ENCODE measurements at places on chromosomes 3 and 15.

DNA sequence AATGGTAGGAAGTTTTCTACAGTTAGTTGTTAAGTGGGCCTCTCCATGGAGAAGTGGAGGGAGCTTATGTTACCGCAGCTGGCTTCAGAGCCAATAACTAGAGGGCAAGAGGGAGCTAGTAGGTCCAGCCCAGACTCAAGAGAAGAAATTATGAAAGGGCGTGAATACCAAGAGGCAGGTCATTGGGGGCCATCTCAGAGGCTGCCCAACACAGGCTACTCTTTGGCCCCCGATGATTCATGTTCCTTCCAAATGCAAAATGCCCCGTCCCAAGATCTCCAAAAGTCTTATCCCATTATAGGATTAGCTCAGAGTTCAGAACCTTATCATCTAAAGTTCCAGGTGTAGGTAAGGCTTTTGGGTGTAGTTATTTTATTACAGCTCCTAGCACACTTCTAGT is 94.5 kb downstream of the FNDC3B start:
- no peak for DNase-seq

DNA sequence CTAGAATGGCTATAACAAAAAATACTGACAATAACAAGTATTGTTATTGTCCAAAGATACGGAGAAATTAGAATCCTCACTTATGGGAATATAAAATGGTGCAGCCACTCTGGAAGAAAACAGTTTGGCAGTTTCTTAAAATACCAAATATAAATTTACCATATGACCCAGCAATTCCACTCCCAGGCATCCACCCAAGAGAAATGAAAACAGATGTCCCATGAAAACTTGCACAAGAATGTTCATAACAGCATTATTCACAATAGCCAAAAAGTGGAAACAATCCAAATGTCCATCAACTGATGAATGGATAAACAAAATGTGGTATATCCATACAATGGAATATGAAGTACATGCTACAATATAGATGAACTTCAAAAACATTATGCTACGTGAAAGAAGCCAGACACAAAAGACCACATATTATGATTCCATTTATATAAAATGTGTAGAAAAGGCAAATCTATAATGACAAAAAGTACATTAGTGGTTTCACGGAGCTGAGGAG is 9.4 kb downstream of the AAGAB start:
- DNase-seq = no peak

- DNase-seq = no peak
Observed at GRCh38 chr3:124974691-124975090, 40.1 kb upstream of the MUC13 start.

DNA sequence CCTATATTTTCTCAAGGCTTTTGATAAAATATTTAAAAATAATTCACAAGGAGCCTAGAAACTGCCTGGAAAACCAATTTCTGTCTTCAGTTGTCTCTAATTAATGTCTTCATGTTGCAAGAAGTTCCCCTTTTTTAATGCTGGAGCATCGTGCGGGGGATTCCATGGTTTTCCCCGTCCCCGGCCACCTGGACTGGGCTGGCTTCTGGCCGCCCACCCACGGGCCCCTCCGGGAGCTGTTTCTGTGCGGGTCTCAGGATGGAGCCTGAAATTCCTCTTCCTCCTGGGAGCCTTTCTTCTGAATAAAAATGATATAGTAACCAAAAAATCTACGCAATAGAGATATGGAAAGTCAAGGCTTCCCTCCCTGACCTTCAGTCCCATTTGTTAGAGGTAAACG is 8.1 kb upstream of the LRRK1 start:
- no peak for DNase-seq

- no peak for DNase-seq
Observed at GRCh38 chr3:18086078-18086477, 339.1 kb downstream of the SATB1 start.

DNA sequence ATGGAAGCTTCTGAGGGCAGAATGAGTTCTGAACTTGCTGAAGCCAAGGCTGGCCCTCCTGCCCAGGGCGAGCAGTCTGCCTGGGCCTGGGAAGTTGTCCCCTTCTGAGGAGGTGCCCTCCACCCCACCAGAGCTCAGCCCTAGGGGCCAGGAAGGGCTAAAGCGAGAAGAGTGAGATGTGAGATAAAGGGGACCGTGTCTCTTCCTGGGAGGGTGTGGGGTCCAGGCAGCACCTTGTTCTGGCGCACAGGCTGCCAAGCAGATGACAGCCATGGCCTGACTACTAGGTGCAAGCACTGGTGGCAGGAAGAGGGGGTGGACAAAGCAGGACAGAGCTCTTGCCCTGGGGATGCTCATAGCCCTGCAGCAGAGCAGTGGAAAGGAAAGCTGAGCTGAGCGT is 3.7 kb downstream of the PAK6 start:
- no peak for DNase-seq

DNA sequence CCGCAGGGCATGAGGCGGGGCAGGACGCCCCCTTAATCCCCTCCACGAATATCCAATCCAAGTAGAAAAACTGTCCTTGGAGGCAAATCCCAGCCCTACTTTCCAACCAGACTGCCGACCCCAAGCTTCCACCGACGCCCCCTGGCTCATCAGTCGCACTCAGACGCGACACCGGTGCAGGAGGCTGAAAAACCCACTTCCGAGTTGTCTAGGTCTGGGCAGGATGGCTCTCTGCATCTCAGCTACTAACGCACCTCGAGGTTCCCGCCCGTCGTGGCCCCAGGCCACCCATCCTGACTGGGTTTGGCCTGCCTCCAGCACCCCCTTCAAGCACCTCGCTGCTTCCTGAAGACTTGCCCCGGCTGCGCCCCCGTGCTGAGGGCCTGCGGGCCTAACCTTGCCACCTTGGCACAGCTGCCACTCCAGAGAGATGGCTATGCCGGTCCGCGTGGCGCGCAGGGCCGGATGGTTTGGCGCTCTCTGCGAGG is 15.5 kb downstream of the RGMA start:
- DNase-seq = no peak

- no peak for DNase-seq
Observed at GRCh38 chr3:37773911-37774310, 87.8 kb upstream of the CTDSPL start.

DNA sequence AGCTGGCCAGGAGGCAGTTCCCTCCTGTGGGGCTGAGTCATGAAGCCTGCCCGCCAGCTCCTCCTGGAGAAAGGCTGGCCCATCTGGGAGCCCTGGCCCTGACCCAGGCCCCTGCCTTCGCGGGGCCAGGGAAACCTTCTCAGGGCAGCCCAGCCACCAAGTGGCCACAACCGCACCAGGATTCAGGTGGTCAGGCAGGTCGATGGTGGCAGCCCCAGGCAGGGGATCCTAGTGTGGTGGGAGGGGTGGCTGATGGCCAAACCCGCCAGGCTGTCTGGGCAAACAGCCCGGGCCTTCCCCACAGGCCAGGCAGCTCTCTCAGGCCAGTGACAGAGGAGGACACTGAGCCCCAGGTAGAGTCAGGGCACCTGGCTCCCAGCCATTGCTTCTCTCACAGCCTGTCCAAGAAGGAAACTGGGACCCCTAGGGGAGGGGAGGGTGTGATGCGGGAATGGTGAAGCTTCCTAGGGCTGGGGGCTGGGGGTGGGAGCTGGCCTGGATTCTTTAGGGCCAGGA is 1.2 kb downstream of the TWF2 start:
- peak; percentile 73 for DNase-seq

DNA sequence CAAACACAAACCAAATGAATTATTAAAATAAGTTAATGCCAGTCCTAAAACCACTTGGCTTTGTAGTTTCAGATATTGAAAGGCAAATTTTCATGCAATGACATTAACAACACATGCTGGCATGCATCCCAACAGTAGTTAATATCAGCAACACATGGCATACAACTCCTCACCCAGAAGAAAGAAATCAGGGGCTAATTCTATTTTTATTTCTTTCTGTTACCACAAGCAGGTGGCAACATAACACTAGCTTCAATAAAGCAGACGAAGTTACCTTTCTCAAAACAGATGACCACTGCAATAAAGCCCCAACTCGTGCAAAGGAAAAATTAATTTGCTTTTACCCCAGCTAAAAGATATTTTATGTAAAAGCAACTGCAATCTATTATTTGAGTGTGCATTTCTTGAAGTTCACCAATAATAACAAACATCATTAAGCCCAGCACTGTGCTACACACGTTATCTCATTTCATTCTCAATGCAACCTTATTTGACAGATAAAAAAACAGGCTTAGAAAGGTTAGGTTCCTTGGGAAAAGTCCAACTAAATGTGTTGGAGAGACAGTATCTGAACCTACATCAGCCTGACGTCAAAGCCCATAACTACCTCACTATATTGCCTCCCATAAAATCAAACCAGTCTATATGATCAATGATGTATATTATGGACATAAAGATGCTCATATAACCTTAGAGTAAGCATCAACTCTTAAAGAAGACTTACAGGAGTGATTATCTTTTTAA is 2.8 kb downstream of the TOP2B start:
- peak; percentile 23 for DNase-seq

DNA sequence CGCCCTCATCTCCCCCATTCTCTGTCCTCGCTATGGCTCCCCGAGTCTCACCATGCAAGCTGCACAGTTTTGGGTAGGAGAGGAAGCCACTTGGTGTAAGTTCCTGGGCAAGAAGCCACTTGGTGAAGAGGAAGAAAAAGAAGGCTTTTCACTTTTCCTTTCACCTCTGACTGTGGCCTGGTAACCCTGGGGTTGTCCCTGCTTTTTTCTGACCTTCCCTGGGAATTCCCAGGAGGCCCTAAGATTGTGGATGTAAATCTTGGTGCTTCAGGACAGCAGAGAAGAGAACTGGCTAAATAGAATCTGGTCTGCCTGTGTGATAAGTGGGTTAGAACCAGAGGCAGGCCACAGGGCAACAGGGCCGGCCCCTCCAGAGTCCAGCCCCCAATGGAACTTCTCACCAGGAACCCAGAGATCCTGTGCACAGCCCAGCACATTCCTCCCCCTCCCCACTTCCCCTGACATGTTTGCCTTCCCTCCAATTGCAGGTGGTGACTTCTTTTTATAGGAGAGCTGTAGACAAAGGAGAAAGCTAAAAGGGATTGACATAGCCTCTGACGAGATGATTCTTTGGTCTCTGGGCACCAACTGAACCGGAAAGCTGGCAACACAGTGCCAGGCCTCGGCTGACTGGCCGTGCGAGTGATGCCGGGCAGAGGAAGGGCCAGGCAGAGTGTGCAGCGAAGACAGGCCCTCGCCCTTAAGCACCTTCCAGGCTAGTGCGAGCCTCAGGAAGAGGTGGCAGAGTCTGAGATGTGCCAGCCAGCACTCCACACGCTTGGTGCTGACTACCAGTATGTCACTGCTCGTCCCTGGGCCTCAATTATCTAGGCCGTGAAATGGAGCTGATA is 19.4 kb upstream of the SKOR1 start:
- no peak for DNase-seq

DNA sequence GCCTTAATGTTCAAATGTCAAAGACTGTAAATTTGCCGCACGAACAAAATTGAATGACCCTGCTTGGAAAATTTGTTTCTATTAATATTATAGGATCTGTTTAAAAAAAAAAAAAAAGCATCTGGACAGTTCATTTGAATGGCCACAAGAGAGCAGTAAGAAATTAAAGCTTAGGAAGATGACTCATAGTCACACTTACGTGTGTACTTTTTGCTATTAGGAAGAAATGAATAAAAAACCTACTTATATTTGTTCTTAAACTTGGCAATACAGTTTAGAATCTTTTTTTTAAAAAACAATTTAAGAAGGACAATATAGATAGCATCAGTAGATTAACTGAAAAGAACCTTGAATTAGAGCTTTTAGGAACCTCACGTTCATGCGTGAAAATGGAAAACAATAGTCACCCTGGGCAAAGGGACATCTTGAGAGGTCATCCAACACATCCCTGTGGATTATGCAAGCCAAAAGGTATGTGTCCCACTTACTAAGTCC is 621.8 kb downstream of the MECOM start:
- DNase-seq = peak; percentile 56

GRCh38 chr15:49383266-49383665 is 39.8 kb upstream of the FGF7 start:
- DNase-seq = no peak

DNA sequence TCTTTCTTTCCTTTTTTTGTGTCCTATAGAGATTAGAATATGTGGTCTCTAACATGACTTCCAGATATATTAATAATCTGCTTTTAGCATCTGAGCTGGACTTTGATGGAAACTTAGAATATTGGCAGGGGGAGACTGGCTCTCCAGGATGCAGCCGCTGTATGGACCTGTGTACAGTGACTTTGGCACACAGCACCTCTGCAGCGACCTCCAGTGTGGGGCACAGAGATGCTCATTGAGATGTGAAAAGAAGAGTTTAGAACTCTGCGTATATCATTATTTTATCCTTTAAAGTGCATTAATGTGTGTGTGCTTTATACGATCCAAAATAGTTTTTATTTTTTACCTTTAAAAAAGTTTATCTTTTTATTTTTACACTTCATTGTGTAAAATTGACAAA is 18.3 kb downstream of the CFAP161 start:
- no peak for DNase-seq

DNA sequence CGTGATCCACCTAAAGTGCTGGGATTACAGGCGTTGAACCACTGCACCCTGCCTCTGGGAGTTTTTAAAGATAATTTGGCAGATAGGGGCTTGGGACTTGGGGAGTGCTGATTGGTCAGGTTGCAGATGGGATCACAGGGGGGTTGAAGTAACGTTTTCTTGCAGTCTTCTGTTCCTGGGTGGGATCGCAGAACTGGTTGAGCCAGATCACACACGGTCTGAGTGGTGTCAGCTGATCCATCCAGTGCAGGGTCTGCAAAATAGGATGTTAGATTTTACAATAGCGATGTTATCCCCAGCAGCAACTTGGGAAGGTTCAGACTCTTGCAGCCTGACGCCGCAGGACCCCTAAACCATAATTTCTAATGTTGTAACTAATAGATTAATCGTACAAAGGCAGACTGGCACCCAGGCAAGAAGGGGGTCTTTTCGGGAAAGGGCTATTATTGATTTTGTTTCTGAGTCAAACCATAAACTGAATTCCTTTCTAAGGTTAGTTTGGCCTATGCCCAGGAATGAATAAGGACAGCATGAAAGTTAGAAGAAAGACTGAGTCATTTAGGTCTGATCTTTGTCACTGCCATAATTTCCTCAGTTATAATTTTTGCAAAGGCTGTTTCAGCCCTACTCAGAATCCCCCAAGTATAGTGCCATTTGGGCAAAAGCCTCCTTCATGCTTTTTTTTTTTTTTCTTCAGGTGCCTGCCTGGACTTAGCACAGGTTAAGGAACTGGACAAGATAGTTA is 1.5 kb upstream of the CA12 start:
- DNase-seq = no peak

GRCh38 chr3:40304352-40304751 is 5.2 kb upstream of the EIF1B start:
- DNase-seq = no peak

DNA sequence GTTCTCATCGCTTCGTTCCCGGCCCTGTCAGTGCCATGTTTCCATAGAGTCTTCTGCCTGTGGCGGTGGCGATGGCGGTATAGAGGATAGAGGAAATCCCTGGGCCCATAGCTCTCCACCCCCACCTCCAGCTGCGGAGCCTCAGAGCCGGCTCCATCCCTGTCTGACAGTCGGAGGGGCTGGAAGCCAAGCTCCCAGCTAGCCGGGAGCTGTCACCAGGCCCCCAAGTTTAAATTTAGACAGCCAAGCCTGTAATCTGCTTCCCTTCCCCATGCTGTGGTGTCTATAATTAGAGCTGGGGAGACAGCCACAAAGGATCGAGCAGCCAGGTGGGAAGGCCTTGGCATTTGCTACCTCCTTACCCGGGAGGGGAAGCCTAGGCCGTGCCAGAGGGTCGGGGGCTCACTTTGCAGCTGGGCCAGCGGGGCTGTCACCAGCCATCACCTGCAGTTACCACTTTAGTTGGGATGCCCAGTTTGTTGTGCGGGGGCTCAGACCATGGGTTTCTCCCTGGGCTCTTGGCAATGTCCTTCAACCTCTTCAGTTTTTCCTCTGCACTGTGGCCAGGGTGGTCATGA is 56.3 kb upstream of the SEC13 start:
- DNase-seq = no peak

- DNase-seq = peak; percentile 45
Observed at GRCh38 chr3:142981108-142981507, 17.6 kb upstream of the PAQR9 start.

All from OCI-M1 (cell line).